HCT116 (cell line): ENCODE measurements at places on chromosomes 12 and 14.

DNA sequence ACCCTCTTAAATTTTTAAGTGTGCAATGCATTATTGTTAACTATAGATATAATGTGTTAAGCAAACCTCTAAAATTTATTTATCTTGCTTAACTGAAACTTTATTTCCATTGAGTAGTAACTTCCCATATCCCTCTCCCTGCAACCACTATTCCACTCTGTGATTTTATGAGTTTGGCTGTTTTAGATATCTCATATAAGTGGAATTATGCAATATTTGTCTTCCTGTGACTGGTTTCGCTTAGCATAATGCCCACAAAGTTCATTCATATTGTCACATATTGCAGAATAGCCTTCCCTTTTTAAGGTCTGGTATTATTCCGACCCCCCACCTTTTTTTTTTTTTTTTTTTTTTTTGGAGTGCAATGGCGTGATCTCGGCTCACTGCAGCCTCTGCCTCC lies 247.6 kb downstream of the EMP1 start:
- no peak for DNase-seq
- no peak overlapping the region for H3K27ac ChIP-seq
- H3K4me3 ChIP-seq, result no peak overlapping the region
- H3K4me1 ChIP-seq, result no peaks in the 10 kb centered on the region
- H3K36me3 ChIP-seq, result no peaks in the 10 kb centered on the region

- H3K36me3 ChIP-seq, result 0 out of 2 replicates have a peak, but pooled peaks cover 13% of the 10 kb centered on the region
- peak; percentile 90 for DNase-seq
- H3K27ac ChIP-seq, result peak overlapping the region; percentile 85
- H3K4me3 ChIP-seq, result no peak overlapping the region
- no peaks in the 10 kb centered on the region for H3K27me3 ChIP-seq
Measured at GRCh38 chr12:12839873-12840579, 26.9 kb downstream of the DDX47 start.

DNA sequence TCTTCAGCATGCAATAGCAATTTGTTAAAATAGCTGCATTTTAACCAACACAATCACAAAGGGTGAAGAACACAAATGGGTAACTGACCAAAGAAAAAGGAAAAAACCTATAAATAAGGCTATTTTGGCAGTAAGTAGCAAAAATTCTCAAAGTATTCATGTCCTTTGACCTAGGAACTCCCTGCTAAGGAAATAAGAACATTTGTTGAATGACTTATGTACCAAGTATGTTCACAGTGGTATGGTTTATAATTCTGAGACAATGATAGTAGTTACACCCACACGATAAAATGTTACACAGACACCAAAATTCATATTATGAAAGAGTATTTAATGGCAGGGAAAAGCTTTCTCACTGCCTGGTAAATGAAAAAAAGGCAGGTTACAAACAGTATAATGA lies 16.9 kb downstream of the CCDC88C start:
- H3K36me3 ChIP-seq, result no peaks in the 10 kb centered on the region
- H3K4me3 ChIP-seq, result no peak overlapping the region
- H3K4me1 ChIP-seq, result no peaks in the 10 kb centered on the region

GRCh38 chr12:52655720-52656124 lies 3.7 kb upstream of the KRT2 start:
- H3K27ac ChIP-seq, result no peak overlapping the region
- peak; percentile 28 for DNase-seq
- no peak overlapping the region for H3K4me3 ChIP-seq
- H3K36me3 ChIP-seq, result no peaks in the 10 kb centered on the region
- H3K27me3 ChIP-seq, result 0 out of 2 replicates have a peak, but pooled peaks cover 3% of the 10 kb centered on the region
- H3K4me1 ChIP-seq, result peaks cover 21% of the 10 kb centered on the region

DNA sequence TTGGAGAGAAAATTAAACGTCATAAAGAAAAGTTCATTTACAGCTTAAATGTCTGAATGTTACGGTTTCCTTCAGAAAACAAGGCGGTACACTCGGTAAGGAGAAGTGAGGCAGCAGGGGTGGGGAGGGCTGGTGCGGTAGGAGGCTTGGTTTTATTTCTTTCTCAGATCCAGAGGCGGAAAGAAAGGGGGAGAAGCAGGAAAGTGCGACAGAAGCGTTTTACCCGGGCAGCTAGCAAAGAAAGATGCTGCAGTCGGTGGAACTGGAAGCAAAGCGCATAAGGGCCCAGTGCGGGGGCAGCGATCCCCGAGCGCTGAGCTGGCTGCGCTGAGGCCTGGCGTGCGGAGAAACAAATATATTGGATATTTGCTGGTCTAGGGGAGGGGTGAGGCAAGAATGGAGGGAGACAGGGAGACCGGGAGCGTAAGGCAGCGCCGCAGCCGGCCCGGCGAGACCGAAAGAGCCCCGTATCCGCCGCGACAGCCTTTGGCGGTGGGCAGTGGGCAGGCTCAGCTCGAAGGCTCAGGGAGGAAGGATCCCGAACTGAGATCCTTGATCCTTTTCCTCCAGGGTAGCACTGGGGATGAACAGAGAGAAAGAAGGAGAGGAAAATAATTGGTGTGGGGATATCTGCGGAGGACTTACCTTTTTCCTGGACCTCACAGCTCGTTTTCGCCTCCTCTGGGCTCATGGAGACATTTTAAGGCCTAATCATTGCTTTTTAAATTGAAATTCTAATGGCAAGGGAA lies 6.4 kb upstream of the HOXC11 start:
- no peak overlapping the region for H3K4me3 ChIP-seq
- H3K36me3 ChIP-seq, result no peaks in the 10 kb centered on the region
- DNase-seq, result no peak
- H3K27ac ChIP-seq, result no peak overlapping the region
- no peaks in the 10 kb centered on the region for H3K4me1 ChIP-seq
- peaks cover 4% of the 10 kb centered on the region; the same call in 1 of the 2 replicates for H3K27me3 ChIP-seq

GRCh38 chr14:66453469-66453868 lies 32.7 kb upstream of the CCDC196 start:
- DNase-seq, result no peak
- no peaks in the 10 kb centered on the region for H3K36me3 ChIP-seq
- no peaks in the 10 kb centered on the region for H3K27me3 ChIP-seq
- no peak overlapping the region for H3K4me3 ChIP-seq
